Progenitor cell of endocrine pancreas (in vitro differentiated cells): ENCODE measurements at places on chromosomes 11 and 22.

- DNase-seq: no peak
These were observed 147.5 kb upstream of the CTSC start for GRCh38 chr11:88484873-88485621.

DNA sequence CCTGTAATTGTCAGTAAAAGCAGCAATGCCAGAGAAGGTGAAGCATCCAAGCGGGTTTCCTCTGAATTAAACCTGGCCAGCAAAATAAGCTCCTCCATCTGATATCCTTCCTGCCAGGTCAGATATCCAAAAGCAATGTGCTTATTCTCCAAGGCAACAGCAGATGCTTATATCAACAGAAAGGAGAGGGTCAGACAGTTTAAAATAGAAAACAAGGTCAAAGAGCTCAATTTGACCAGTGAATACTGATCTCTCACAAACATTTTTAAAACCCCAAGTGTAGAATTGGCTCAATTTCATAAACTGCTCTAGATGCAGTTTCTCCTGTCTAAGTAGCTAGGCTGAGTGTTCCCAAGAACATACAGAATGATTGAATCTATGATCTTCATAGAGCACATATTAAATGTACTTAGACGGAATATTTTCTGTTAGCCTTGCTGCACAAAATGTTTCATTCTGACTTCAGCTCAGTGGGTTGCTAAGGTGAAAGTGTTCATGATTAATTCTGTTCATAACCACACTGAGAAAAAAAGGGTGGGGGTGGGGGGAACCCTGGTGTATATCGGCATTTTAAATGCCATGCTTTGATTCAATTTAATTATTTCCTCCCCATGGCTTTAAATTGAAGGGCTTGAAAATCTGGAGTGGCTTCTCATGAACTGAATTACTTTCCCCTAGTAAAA is 174.2 kb upstream of the ARHGAP20 start:
- DNase-seq: no peak

DNA sequence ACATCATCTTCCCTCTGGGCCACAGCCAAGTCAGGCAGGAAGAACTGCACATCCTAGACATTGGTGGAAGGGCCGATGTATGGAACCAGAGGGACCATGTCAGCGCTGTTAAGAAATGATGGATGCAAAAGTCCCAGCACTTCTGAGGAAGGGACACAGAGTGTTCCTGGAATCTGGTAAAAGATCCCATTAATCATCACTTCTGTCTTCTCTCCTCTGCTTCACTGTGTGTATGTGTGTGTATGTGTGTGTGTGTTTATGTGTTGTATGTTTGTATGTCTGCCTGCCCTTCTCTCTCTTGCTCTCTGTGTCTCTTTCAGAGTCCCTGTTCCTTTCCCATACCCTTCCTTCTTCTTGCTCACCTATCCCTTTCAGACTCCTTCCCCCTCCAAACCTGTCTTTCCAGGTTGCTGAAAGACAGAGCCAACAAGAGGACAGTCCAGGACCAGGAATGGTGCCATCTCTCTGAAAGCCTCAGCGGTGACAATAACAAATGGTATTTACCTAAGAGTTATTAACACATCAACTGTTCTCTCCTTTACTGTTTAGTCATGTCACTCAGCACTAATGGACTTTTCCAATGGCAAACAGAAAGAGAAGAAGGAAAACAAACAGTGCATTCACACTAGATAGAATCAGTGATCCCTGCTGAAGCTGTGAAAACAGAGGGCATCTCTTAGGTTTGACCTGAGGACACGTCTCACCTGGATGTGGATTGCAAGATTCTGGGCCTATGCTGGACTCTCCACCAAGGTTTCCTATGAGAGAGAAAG is 47.1 kb downstream of the EHF start:
- no peak for DNase-seq

DNA sequence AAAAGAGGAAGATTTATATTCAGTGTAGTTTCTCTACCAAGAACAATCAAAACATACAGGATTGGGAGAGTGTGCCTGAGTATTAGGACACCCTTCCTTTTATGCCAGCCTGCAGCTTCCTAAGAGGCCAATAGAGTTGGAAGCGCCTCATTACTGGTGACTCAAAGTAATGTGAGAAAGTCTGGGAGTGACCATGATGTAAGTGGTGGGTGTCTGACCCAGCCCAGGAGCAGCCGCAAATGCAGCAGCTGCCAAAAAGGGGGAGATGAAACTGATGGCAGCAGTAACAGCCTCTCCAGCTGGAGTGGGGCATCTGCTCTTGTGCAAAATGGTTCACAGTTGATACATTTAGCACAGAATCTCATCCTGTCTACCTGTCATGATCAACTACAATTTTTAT is 62.0 kb downstream of the ZNF280B start:
- no peak for DNase-seq

GRCh38 chr11:128737704-128738103 is 43.8 kb downstream of the FLI1 start:
- no peak for DNase-seq

GRCh38 chr11:46337626-46338345 is 9.5 kb upstream of the DGKZ start:
- no peak for DNase-seq

DNA sequence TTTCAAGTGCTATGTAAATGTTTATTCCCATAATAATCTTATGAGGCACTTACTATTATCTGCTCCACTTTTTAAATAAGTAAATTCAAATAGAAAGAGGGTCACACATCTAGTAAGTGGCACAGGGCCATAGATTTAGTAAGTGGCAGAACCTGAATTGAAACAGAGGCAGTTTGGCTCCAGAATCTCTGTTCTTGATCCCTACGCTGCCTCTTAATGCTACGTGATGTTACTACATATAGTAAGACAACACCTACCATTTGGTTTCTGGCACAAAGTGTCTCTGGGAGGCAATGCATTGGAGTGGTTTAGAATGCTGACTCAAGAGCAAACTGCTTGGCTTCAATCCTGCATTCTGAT is 1018.3 kb downstream of the DLG2 start:
- no peak for DNase-seq

GRCh38 chr11:58165504-58166106 is 23.3 kb upstream of the OR9Q2 start:
- no peak for DNase-seq

GRCh38 chr22:23495614-23496444 is 84.3 kb downstream of the IGLL1 start:
- DNase-seq: no peak

DNA sequence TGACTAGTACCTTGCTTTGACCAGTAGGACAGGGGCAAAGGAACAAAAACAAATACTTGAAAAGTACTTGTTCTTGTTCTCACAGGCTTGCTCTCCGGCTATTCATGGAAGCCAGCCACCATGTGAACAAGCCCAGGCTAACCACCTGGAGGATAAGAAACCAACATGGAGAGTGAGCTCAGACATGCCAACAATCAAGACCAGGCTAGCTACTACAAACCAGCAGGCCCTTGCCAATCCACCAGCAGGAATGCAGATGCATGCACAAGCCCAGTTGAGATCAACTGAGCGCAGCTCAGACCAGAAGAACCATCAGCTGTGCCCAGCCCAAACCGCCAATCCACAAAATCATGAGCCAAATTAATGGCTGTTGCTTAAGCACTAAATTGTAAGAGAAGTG is 180.1 kb upstream of the ISX start:
- no peak for DNase-seq

- DNase-seq: no peak
These were observed 117.6 kb downstream of the FAT3 start for GRCh38 chr11:92342034-92342720.

DNA sequence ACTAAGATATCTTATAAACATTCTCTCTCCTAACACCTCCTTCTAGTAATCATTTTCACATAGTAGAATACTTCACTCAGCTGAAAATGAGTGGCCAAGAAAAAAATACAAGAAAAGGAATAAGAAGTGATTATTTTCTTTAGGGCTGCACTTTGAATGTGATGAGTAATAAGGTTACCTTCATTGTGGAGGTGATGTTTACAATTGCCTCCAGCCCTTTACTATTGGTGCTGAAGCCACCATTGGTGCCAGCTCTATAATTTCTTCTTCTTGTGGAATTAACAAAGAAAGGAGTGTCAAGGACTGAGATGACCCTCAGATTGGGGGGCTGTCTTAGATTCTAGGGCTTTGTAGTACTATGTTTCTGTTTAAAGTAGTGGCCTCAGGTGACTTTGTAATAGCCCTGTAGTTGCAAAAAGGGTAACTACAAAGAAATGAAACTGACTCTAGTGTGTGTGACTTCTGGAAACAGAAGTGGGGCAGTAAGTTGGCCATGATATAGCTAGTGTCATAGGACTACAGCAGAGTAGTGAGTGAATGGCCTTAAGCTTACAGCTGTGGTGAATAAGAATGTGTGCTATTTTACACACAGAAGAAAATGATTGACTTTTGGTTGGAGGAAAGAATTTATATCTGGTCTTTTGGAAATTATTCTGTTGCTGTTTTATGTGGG is 287.2 kb downstream of the TMEM135 start:
- DNase-seq: no peak

GRCh38 chr22:20203142-20203551 is 52.3 kb upstream of the CCDC188 start:
- no peak for DNase-seq

DNA sequence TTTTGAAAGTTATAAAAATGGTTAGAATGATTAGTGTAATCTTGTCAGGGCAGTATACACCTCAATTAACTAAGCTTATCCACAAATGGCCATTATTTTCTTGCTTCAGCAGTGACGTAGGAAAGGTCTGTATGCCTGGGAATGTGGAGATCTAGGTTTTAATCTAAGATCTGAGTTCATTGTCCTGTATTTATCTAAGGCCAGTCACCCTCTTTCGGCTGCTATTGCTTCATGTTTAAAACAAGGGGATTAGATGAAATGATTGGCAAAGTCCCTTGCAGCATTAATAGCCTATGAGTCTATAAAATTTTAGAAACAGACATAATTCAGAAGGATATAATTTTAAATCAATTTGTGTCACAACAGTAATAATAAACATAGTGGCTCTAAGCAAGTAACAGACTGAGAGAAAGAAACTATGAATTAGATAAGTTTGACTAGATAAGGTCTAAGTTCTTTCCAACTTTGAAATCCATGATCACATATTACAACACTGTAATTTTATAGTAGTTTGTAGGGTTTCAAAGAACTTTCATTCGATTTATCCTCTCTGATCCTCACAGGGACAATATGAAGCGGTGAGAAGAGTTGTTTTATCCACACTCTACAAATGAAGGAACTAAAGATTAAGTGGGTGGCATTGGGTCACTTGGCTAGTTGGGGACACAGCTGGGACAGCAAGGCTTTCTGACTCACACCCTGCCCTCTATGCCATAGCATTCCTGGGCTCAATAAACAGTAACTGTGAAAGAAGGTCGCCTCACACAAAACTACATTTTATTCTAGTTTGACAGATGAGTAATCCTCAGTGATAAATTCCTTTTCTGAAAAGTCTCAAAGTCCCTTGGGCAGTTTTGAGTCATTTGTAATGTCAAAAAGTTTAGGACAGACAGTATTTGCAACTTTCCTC is 60.6 kb upstream of the RDX start:
- no peak for DNase-seq

GRCh38 chr11:119116601-119117000 is 4.8 kb upstream of the HINFP start:
- no peak for DNase-seq

DNA sequence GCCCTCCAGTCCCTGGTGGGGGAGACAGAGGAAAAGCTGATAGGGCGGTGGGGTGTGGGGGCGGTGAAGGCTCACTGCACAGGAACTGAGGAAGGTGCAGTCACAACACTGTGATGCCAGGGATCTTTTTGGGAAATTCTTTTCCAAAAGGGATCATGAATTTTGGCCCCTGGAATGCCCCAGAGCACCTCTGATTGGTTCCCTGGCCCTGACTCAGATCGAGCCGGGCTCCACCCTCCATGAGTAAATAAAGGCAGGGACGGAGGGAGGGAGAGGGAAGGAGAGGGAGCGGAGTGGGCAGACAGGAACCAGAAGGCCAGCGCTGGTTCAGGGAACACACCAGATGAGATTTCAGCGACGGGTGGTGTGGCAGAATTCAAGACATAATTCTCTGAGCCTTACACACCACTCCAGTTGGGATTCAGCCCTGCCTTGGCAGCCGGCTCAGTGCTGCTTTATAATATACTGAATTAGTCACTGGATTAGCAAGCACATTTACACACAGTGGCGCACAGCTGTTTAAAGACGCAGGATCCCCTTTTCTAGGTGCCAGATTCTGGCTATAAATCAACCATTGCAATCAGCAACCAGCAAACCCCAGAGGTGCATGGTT is 80.3 kb downstream of the ETS1 start:
- no peak for DNase-seq

DNA sequence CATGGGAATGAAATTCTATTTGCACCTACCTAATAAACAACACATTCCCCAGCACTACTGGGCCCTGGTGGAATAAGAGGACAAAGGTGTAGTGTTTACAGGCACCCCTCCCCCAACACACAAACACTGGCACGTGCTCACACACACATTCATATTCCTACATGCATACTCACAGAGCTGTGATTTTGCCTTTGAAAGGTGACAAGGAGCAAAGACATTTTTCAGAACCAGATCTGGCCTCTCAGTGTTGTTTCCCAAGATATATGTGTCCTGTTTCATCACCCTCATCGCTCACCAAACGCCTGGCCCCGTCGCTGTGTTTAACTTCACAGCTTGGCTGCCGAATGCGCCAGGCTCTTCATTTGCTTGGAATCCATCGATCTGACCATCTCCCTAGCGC is 292.6 kb downstream of the NTM start:
- no peak for DNase-seq

DNA sequence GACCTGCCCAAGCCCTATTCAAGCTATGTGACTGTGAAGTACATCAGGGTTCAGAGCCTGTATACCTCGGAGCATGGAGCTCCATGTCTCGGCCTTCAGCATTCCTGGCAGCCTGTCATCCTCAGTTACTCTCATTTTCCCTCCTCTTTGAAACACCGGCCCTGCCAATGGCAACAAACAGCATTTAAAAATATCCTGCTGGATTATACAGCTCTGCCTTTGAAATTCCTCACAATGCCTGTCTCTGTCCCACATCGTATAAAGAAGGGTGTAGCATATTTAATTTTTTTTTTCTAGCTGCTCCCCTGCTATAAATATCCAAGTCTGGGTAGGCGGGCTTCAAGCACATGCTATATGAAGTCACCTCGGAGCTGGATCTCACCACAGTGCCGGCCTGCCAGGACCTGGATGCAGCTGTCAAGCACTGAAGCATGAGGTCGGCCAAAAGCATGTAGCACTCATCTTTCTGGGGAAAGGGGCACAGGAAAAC is 11.8 kb downstream of the ABTB2 start:
- no peak for DNase-seq

- no peak for DNase-seq
These were observed 75.4 kb upstream of the FGF3 start for GRCh38 chr11:69894648-69895047.
